ENCODE measurements at places on chromosomes 2 and 18.
A peak's percentile ranks its signal among the peaks of the same experiment; 100 is the strongest.

- DNase-seq, result no peak
Observed at GRCh38 chr2:71609441-71609840, 156.1 kb downstream of the DYSF start.

DNA sequence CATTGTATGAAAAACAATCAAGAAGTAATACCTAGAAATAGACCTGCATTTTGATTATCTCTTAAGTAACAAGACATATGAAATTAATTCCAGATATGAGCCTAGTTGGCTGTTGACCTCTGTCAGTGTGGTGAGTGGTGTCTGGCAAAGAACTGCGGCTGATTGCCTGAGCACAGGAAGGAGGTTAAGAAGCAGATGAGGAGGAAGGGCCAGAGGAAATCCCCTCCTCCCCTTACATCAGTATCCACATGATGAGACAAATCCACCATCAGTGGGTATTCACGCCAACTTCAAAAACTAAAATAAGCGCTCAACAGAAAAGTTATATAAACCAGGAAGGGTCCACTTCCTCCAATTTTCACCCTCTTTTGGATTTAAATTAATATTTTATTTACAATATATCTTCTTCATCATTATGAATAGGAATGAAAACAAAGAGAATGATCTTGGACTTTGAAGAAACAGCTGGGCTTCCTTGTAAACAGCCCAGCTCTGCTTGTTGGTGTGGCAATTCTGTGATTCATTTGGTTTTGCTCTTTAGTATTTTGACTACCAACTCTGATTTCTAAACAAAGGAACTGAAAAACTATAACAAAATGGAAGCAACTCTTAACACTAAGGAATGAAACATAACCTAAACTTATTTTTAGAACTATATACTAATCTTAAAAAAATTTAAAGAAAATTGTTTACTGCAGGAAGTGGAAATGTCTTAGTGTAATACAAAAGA lies 27.3 kb downstream of the RFTN2 start:
- DNase-seq, result no peak

GRCh38 chr2:38654528-38655381 lies 11.2 kb upstream of the GALM start:
- no peak for DNase-seq

- DNase-seq, result no peak
Observed at GRCh38 chr2:42261518-42262195, 92.5 kb downstream of the EML4 start.

- DNase-seq, result peak; percentile 2
Observed at GRCh38 chr2:106269591-106270291, 75.6 kb upstream of the UXS1 start.

GRCh38 chr2:147100406-147101035 lies 744.3 kb upstream of the ACVR2A start:
- DNase-seq, result no peak

GRCh38 chr18:10516078-10516477 lies 9.7 kb upstream of the NAPG start:
- DNase-seq, result no peak

GRCh38 chr2:220981926-220982325 lies 590.2 kb downstream of the EPHA4 start:
- no peak for DNase-seq

DNA sequence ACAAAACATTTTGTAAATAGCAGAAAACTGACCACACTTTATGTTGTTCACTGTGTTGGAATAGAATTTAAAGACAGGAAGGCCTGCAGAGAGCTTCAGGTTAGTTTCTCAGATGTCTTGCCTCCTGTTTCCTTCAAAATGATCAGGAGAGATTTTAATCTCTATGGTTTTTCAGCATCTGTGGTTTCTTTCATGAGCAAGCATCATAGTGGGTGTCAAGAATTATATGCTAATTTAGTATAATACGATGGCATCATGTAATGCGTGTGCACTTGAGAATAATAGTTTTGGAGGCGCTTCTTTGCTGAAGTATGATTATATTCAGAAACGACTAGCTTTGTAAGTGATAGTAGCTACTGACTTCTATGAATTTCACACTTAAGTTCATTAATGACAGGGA lies 149.9 kb downstream of the PLCL1 start:
- DNase-seq, result no peak

- DNase-seq, result no peak
Observed at GRCh38 chr18:7735626-7736175, 168.6 kb downstream of the PTPRM start.

DNA sequence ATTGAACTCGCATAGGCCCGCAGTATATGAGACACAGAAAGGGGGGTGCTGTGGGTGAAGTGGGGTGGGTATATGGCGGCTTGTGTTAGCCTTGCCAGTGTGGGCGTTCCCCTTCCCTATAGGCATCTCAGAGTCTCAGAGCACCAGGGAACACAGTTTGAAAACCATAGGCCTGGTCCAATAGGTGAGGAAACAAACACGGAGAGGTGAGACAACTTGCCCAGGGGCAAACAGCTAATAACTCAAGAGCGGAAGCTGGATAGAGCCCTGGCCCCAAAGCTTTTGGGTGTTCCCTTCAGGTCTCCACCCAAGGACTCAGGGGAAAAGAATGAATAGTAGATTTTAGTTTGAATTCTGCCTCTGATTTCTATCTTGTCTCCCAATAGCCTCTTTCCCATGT lies 7.9 kb downstream of the LIPG start:
- no peak for DNase-seq

DNA sequence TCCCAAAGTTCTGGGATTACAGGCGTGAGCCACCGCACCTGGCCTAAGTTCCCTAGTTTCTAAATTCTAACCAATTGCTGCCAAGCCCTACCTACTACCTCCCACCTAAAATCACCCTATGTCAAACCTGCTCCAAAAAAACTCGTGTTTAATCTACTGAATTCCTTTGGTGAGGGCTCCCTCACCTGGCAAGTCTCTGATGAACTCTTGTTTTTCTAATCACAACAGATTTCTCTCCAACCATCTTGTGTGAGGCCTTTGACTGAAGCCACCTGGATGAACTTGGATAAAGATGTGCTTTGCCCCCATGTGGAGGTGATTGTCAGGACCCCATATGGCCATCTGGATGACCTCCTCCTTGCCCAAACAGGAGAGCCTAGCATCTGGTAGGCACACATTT lies 17.4 kb upstream of the SLC35G4 start:
- DNase-seq, result no peak
